Heart left ventricle (tissue), 16 donors: ENCODE measurements at places on chromosomes 12 and 14. TPM values are rescaled to one million over a fixed set of nuclear protein-coding genes. Genes with fewer than 3 reads are reported as not detected.
A peak's percentile ranks its signal among the peaks of the same experiment; 100 is the strongest.

- H3K27me3 ChIP-seq: no peaks in the 10 kb centered on the region
- peak overlapping the region; percentile 74 for H3K27ac ChIP-seq
- H3K4me1 ChIP-seq: peaks cover 48% of the 10 kb centered on the region
- H3K36me3 ChIP-seq: no peaks in the 10 kb centered on the region
- H3K4me3 ChIP-seq: peak overlapping the region; percentile 95
Measured at GRCh38 chr12:128823216-128823915, 392 bp downstream of the SLC15A4 start.

GRCh38 chr12:103801709-103802585, 39.1 kb downstream of the NT5DC3 start:
- H3K4me1 ChIP-seq: no peaks in the 10 kb centered on the region
- no peak overlapping the region for H3K27ac ChIP-seq
- no peaks in the 10 kb centered on the region for H3K36me3 ChIP-seq
- H3K4me3 ChIP-seq: no peak overlapping the region
- DNase-seq: no peak

- DNase-seq: no peak
- no peaks in the 10 kb centered on the region for H3K27me3 ChIP-seq
- no peaks in the 10 kb centered on the region for H3K4me1 ChIP-seq
Measured at GRCh38 chr12:103012884-103013283, 55.4 kb downstream of the ASCL1 start.

- no peaks in the 10 kb centered on the region for H3K4me1 ChIP-seq
- no peaks in the 10 kb centered on the region for H3K36me3 ChIP-seq
- H3K27me3 ChIP-seq: no peaks in the 10 kb centered on the region
- no peak overlapping the region for H3K4me3 ChIP-seq
Measured at GRCh38 chr14:95557832-95558231, 23.0 kb downstream of the GLRX5 start.

Gene WDHD1
- polyA plus RNA-seq: 0.42 TPM

DNA sequence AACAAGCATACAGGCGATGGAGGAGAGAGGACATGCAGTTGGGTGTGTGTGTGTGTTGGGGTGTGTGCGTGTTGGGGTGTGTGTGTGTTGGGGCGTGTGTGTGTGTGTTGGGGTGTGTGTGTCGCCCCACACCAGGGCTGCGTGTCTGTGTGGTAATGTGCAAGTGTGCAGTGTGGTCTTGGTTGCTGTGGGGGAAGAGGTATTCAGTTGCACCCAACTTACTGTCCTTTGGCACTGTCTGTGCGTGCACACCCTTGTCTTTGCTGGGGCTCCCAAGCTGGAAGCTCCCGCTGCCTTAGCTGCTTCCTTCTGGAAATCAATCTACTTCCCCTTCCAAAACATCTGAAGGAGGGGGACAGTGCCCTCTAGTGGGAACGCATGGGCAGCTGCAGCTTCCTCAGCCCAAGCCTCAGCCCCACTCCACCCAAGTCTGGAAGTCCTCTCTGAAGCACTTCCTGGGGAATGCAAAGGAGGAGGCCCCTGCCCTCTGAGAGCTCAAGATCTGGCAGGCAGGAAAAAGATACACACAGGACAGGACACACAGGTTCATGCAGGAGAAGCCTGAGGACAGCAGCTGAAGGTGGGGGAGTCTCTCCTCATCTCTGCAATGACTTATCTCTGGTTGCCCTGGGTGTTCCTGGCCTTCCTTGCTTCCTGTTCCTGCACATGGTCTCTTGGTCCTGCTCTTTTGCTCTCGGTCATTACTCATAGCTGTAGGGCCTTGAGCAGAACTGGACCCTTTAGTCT, 13.1 kb downstream of the ASIC1 start:
- no peak overlapping the region for H3K27ac ChIP-seq
- no peak overlapping the region for H3K4me3 ChIP-seq
- DNase-seq: peak; percentile 81
- H3K36me3 ChIP-seq: no peaks in the 10 kb centered on the region

DNA sequence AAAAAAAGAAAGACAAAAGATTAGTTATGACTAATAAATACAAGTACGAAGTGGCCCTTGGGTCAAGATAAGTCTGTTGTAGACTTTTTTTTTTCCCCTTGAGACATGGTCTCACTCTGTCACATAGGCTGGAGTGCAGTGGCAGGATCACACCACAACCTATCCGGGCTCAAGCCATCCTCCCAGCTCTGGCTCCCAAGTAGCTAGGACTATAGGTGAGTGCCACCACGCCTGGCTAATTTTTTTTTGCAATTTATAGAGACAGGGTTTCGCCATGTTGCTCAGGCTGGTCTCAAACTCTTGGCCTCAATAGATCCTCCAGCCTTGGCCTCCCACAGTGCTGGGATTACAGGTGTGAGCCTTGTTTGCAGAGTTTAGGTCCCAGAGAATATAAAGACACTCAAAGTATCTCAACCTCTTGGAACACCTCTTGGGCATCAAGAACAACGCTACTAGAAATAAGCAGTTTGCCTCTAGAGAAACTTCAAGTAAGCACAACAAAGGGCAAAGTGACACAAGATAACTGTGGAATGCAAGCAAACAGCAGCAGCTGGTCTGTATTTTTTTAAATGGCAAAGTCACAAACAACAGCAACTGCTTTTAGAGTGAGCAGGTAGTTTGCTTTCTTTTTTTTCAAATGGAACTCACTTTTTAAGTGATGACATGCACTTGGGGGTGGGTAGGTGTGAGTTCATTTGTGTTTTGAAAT, 3.9 kb upstream of the MDM2 start:
- peaks cover 8% of the 10 kb centered on the region for H3K4me1 ChIP-seq
- no peak overlapping the region for H3K4me3 ChIP-seq
- no peak overlapping the region for H3K27ac ChIP-seq
